GF-D8 (cell line): ENCODE measurements at places on chromosomes 7 and 10.

- no peak for DNase-seq
These were observed 444.2 kb upstream of the SEMA3D start for GRCh38 chr7:85630904-85631600.

- no peak for DNase-seq
These were observed 25.9 kb downstream of the ABRAXAS2 start for GRCh38 chr10:124827474-124827873.

GRCh38 chr7:574661-575395 is 55.2 kb upstream of the PDGFA start:
- no peak for DNase-seq

DNA sequence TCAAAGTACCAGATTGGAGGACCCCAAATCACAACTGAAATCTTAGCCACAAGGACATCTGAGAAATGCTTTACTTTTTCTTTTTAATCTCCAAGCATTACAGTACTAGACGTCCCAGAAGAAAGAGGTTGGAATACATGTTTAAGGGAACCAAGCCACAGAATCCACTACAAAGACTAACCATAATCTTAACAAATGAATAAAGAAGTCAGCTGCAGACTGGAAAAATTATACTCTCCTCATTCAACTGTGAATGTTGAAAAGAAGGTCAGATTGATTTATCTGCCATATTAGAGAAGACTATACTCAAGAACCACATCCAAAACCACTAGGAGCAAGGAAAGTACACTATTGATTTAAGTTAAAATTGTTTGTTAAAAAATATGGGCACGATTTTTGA is 102.1 kb upstream of the ABCB5 start:
- no peak for DNase-seq

GRCh38 chr10:114271075-114271778 is 32.2 kb downstream of the VWA2 start:
- no peak for DNase-seq

GRCh38 chr10:35638101-35638500 is 4.0 kb downstream of the FZD8 start:
- no peak for DNase-seq

GRCh38 chr7:151794508-151795167 is 82.3 kb downstream of the PRKAG2 start:
- DNase-seq, result no peak

DNA sequence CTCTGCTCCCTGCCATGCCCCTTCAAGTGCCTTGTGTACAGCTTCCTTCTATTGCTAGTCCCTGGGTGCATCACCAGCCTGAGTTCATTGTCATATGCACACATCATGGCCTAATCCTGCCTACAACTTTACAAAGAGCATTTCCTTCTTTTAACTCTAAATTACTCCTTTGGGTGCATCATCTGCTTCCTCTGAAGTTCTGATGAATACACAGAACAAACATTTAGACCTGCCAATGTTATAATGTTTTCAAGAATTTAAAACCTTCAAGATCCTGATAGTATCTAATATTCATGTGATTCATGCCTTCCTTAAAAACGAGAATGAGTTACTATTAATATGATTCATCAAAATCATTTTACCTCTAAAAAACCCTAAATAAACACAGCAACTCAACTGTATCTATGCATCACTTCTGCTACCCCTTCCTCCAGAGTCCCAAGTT is 357.1 kb downstream of the MAGI2 start:
- no peak for DNase-seq

DNA sequence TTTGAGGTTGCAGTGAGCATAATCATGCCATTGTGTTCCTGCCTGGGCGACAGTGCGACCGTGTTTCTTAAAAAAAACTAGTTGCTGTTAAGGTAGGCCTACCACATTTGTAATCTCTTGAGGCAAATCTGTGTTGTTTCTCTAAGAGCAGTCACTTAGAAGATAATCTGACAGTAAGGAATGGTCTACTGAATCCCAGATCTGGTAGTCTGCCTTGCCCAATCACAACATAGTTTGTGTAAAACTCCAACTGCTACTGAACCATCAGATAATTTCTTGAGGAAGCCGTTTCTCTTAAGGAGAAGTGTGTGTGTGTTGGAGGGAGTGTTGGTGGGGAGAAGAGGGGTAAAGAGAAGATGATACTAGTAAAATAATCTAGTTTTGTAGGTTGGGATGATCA is 5.0 kb downstream of the NRF1 start:
- peak; percentile 65 for DNase-seq

GRCh38 chr10:96267234-96267705 is 4.1 kb downstream of the BLNK start:
- no peak for DNase-seq
